ENCODE measurements at places on chromosomes 7 and 10. TPM values are rescaled to one million over a fixed set of nuclear protein-coding genes. Genes with fewer than 3 reads are reported as not detected.

- peak; percentile 71 for DNase-seq
Measured at GRCh38 chr7:105734233-105734632, 142.2 kb downstream of the ATXN7L1 start.

- DNase-seq: peak; percentile 20
Measured at GRCh38 chr10:109126016-109126415, 797.3 kb downstream of the XPNPEP1 start.

DNA sequence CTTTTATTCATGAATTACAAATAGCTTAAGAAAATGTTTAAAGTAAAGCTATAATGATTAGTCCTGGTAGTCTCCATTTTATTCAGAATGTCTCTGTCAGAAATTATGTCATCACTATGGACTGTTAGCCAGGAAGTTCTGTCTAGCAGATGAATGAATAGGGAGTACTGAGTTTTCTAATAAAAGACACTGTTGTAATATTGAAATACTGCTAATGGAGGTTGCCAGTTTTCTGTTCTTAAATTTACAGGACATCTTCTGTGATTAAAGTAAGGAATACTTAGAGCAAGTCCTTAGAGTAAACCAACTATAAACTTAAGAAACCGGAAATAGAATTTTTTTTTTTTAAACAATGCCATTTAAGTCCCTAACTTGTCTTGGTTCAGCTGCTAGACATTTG, 309.8 kb downstream of the ADK start:
- peak; percentile 14 for DNase-seq

GRCh38 chr7:149610441-149611011, 112.9 kb upstream of the ZNF746 start:
- peak; percentile 59 for DNase-seq

DNA sequence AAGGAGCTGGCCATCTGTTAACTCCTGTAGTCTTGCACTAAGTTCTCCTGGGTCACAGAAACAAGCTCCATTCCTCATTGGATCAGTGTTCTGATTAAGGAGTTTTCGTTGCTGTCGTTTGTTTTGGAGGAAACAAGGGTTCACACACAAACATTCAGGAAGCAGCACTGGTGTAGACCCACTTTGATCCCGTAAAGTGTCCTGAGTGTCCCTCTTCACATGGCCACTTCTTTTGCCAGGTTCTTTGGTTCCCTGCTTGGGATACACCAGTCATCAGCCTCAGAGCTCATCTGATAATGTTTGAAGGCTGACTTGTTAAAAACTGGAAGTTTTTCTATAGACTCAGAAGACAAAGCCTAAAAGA, 10.9 kb downstream of the PDK4 start:
- DNase-seq: no peak

GRCh38 chr7:27942711-27943110, 202.7 kb downstream of the TAX1BP1 start:
- DNase-seq: no peak

- DNase-seq: no peak
Measured at GRCh38 chr7:152202056-152202455, 176.6 kb downstream of the GALNT11 start.

DNA sequence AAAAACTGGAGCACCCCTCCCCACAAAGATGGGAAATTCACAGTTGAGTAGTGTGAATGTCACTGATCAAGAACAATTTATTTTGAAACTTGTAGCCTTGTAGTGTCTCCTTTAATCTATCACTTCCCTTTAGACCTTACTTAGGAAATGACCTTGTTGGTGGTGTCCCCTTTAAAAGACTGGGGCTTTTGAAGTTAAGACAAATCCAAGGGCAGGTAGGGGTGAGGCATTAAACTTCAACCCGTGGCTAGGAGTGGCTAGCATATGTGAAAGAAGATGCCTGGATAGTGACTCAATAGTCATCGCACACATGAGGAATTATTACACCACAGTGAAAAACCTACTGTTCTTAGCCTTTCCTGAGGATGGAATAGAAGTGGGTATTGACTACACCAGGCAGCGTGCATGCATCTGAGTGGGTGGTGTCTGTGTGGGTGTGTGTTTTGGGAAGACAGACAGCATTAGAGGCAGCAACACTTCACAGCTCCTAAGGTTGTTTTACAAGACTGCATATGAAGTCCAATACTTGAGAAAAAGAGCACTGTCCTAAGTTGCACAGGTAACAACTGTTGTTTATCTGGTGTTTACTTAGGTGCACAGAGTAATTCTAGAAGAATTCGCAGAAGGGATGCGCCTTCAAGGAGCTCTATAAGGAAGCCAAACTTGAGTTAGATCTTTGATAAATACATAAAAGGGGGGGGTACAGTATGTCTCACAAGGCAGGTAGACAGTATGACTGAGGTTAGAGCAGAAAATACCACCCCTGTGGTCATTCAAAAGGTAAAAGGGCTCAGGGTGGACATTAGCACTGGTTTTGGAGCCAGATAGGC, 32.9 kb downstream of the ABLIM1 start:
- no peak for DNase-seq

- DNase-seq: no peak
Measured at GRCh38 chr7:24440892-24441291, 132.4 kb upstream of the PALS2 start.

DNA sequence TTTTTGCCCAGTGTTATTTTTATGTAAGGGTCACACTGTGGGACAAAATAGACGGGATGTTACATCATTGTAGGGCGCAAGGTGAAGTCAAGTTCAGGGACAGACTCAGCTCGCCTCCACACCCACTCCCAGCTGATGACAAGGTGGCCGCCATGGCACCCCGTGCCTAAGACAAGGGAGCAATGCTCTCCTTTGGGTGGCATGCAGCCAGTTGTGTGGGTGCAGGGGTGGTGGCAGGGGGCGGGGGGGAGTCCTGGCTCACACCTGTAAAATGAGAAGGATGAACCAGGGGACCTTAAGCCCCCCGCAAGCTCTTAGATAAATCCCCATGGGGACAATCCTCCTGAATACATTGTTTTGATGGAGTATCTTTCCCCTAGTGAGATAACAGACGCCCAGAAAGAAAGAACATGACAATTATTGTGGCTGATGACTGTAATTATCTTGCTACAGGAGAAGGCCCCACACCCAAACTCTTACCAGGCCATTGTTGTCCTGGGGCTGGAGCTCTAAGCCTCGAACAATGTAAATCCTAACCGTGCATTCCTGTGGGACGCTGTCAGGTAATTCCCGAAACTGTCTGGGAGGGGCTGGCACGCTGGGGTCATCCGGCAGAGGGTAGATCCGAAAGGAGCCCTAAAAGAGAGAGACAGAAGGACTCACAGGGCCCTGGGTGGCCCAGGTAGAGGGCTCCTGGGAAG, 148.7 kb downstream of the MYOF start:
- DNase-seq: no peak

DNA sequence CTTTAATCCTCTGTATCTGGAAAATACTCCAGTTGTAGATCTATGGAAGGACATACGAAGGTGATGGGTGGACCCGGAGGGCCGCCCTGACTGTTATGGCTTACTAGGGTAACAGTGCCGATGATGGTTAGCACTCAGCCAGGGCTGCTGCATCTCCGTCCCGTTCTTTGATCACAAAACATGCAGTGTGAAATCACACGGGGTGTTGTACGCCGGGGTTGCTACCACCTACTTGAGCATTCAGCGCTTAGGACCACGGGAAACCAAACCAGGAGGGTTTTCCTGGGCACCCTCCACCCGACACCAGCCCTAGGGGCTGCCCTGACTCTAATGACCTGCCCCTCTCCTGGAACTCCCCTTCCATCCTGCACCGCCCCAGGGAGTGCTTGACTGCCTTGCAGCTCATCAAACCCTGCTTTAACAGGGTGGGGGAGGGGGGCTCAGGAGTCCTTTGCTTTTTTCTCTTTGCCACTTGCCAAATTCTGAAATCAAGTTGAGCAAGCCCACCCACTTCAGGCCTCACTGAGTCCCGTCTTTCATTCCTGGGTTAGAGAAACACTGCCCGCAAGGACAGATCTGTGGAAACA, 20.4 kb downstream of the ZNF775 start:
- DNase-seq: no peak

GRCh38 chr7:81770728-81771223, 929 bp upstream of the HGF start:
- DNase-seq: peak; percentile 30

DNA sequence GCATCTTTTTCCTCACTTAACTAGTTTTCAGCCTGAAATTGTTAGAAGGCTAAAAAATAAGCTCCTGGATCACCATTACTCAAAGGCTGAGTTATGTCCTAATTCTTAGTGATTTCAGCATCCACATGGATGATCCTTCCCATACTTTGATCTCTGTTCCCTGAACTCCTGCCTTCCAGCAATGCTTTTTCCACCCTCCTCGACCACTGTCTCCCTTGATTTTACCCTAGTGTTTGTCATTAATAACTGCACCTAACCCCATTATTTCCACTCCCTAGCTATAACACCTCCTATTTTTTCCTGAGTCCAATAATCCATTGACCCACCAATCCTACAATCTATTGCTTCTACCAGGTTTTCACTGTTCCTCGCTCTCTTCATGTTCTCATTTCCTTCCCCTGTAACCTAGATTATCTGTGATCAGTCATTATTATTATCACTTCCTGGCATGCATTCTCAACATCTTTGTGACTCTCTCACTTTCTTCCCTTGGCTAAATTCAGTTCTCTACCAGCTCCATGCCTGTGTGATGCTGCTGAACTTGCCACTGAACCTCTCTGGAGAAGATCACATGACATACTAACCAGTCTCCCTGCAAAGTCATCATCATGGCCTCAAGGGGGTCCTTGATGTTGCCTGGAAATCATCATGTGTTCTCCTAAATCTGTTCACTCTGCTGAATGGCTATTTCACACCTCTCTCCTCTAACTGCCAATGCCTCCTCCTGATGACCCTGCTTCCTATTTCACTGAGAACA, 6.5 kb upstream of the CALU start:
- no peak for DNase-seq

GRCh38 chr10:97058521-97058920, 127.2 kb downstream of the SLIT1 start:
- DNase-seq: no peak

GRCh38 chr10:126950401-126951105, 45.3 kb downstream of the DOCK1 start:
- no peak for DNase-seq

- no peak for DNase-seq
Measured at GRCh38 chr7:111266613-111267012, 175.7 kb downstream of the LRRN3 start.

DNA sequence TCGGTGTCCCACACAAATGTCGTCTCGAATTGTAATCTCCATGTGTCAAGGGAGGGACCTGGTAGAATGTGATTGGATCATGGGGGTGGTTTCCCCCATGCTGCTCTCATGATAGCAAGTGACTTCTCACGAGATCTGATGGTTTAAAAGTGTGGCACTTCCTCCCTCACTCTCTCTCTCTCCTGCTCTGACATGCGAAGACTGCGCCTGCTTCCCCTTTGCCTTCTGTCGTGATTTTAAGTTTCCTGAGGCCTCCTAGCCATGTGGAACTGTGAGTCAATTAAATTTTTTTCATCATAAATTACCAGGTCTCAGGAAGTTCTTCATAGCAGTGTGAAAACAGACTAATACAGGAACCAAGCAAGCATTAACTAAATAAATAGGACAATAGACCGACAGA, 229.1 kb downstream of the GFRA1 start:
- DNase-seq: no peak

DNA sequence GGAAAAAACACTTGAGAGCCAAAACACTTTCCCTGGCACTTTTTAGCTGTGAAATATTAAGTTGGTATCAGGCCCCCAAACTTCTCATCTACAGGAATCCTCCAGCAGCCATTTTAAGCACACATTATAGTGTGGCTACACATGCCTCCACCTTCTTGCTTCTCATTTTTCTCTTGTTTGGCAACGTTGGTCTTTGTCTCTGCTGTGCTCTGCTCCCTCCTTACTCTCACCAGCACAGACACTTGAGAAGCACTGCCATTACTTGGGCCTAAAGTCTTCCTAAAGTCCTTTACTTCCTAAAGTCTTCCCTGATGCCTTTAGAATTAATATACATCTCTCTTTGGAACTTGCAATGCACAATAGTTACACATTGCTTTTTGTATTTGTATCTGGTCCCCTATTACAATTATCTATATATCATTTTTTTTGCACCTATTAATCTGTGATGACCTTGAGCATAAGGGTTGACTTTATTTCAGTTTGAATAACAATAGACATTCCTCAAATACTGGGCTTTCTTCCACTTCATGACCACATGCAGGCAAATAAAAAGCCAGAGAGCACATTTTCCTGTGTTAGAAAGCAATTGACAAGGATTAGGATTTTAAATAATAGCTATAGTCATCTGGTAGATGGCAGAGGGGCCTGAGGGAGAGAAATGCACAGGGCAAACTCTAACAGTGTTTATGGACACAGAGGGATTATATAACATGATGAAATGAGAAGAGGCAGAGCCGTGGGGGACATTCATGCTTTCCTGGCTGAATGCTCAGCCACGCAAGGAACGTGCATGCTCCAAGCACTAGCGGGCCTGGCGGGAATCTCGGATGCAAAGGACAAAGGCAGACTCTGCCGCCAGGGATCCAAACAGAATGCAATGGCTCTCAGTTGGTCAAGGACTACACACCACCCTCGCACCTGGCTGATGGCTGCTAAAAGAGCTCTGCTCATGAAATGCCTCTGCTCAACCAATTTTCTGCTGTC, 99.3 kb downstream of the CDC14C start:
- DNase-seq: no peak

GRCh38 chr10:77798940-77799339, 127.6 kb downstream of the DLG5 start:
- no peak for DNase-seq

- peak; percentile 70 for DNase-seq
Measured at GRCh38 chr10:32054094-32054493, 2.1 kb downstream of the KIF5B start.

DNA sequence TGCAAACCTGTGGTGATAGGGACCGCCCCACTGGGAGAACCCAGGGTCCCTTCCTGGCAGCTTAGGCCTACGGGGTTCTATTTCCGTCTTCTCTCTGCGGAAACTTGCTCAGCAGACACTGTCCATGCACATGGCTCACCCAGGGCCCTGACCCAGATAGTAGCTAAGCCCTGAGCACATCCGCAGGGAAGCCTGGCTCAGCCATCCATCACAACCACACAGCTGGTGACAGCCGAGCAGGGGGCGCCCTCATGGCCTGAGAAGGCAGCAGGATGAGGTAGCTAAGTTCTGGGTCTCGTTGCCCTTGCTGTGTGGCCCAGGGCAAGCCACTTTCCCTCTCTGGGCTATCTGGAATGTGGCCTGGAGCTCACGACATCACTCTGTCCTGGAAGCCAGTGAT, 23.3 kb downstream of the NPTX2 start:
- DNase-seq: no peak

- DNase-seq: no peak
Measured at GRCh38 chr7:2146676-2147472, 85.9 kb downstream of the MAD1L1 start.

Gene TAS2R60
- not detected for total RNA-seq

Gene TCF7L2
- total RNA-seq: 17.2 TPM

Gene TMEM176A
- 13.6 TPM for total RNA-seq

Gene TLX1
- 1.3 TPM for total RNA-seq

Gene SLC26A3
- not detected for total RNA-seq

Gene DLG5
- total RNA-seq: 34.6 TPM

Gene OPN1SW
- total RNA-seq: not detected

Gene STAG3
- 0.72 TPM for total RNA-seq

Gene GRM3
- not detected for total RNA-seq

Gene STOX1
- total RNA-seq: 5.0 TPM
